Gastroesophageal sphincter (tissue), 4 donors: ENCODE measurements at places on chromosomes 11 and 22. TPM values are rescaled to one million over a fixed set of nuclear protein-coding genes. Genes with fewer than 3 reads are reported as not detected.

The SELENOO gene
- total RNA-seq: 42.6 TPM

The SLC1A2 gene
- 0.40 TPM for total RNA-seq

The LIF gene
- 0.58 TPM for total RNA-seq

The C22orf15 gene
- total RNA-seq: 0.81 TPM

The RAB36 gene
- total RNA-seq: 3.9 TPM

The RPS13 gene
- 1,194 TPM for total RNA-seq

The PIH1D2 gene
- total RNA-seq: 1.8 TPM

The DBX1 gene
- not detected for total RNA-seq

The GGT5 gene
- total RNA-seq: 36.6 TPM

The TMEM41B gene
- total RNA-seq: 14.4 TPM

The HPX gene
- total RNA-seq: 3.6 TPM

The KIRREL3 gene
- 1.3 TPM for total RNA-seq

The ACRV1 gene
- total RNA-seq: not detected

The TNNT3 gene
- 2.4 TPM for total RNA-seq

The CRYAB gene
- total RNA-seq: 440 TPM

The SHANK2 gene
- 1.6 TPM for total RNA-seq

The KCNJ5 gene
- total RNA-seq: 3.2 TPM

The POLD3 gene
- total RNA-seq: 15.3 TPM

The LRRC10B gene
- total RNA-seq: 0.45 TPM

The SESN3 gene
- 24.5 TPM for total RNA-seq

The TBX1 gene
- 0.32 TPM for total RNA-seq

The KCTD14 gene
- 1.4 TPM for total RNA-seq

The TBCEL gene
- 25.7 TPM for total RNA-seq
